ENCODE measurements at places on chromosomes 13 and 19.

DNA sequence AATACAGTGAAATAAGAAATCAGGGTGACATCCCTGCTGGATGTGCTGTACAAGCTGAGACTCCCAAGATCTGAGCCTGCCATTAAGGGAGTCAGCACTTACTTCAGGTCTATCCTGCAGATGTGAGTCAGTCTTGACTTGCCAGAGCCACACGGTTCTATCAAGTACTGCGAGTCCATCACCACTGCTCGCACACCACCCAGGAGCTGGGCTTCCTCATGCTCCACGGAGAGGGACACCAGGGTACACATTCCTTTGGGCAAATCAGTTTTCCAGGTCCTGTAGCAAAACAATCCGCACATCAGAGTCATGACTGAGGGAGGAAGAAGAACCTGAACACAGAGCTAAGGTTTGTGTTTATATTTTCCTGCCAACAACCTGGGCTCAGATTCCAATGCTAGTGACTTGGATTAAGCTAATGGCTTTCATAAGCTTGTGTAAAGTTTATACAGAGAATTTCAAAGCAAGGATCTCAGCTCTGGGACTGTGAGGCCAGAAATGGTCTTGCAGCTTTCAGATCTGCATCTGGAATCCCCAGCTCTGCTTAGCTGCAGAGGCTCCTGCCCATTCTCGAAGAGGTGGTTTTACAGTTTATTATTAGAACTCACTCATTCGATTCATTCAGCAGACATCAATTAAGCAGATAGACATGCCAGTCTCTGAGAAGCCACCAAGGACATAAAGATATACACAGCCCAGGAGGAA lies 90.6 kb downstream of the KL start:
- DNase-seq: no peak

DNA sequence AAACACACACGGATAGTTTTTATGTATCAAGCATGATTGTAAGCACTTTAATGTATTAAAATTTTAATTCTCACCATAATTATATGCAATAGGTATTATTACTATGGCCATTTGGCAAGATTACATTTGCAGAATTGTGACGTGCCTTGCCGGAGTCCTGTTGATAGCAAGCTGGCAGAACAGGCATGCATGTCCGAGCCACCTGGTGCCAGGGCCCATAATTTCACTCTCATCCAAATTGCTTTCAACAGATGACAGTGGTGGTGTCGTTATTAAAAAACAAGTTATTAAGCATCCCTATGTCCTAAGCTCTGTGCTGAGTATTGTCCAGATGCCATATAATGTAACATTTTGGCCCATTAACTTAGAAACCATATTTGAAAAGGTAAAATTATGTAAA lies 374.3 kb downstream of the FOXO1 start:
- no peak for DNase-seq

GRCh38 chr19:44817725-44818465 lies 9.0 kb downstream of the BCAM start:
- no peak for DNase-seq

DNA sequence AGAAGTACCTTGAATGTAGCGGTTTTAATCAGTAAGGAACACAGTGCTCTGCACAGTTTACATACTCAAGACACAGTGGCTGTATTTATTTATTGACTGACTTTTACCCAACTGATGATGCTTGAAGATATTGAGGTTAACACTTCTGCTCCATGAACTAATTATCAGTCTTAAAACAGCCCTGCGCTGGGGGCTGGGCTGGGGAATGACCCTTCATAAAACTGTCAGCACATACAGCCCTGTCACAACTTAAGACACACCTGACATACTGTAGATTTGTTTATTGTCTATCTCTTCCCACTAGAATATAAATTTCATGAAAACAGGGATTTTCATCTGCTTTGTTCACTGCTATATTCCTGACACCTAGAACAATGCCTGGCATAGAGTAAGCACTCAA lies 10.8 kb downstream of the NEK5 start:
- DNase-seq: no peak

DNA sequence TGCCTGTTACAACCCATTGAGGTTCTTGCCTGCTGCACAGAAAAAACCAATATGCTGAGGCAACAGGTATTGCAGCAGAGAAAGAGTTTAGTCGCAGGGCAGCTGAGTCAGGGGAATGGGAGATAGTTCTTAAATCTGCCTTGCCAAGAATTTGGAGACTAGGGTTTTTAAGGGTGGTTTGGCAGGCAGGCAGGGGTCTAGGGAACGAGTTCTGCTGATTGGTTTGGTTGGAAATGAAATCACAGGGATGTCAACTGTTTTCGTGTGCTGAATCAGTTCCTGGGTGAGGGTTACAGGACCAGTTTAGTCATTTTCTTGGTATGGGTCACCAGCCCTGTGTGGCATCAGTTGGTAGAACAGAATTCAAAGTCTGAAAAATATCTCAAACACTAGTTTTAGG lies 36.6 kb downstream of the PDS5B start:
- DNase-seq: no peak

All from stimulated activated CD8-positive, alpha-beta memory T cell treated with anti-CD3 and anti-CD28 coated beads, Interleukin-4, amount 100 ng/mL, for 1 hour (primary cell).